ENCODE measurements at places on chromosomes 13 and 19. TPM values are rescaled to one million over a fixed set of nuclear protein-coding genes. Genes with fewer than 3 reads are reported as not detected.

Gene C1QTNF9
- total RNA-seq, result 0.83 TPM

Gene KIR3DL1
- total RNA-seq, result not detected

- H3K4me3 ChIP-seq, result no peak overlapping the region
- H3K27ac ChIP-seq, result no peak overlapping the region
- no peaks in the 10 kb centered on the region for H3K4me1 ChIP-seq
- no peaks in the 10 kb centered on the region for H3K36me3 ChIP-seq
- peaks cover 18% of the 10 kb centered on the region for H3K27me3 ChIP-seq
These were observed 34.2 kb downstream of the GPR42 start for GRCh38 chr19:35404879-35405622.

Gene FAM216B
- not detected for total RNA-seq

- H3K36me3 ChIP-seq, result peaks cover 18% of the 10 kb centered on the region
- H3K4me1 ChIP-seq, result no peaks in the 10 kb centered on the region
- H3K4me3 ChIP-seq, result no peak overlapping the region
- no peak overlapping the region for H3K27ac ChIP-seq
These were observed 22.3 kb downstream of the SHC2 start for GRCh38 chr19:438416-438958.

Gene KCNK6
- total RNA-seq, result 5.5 TPM

DNA sequence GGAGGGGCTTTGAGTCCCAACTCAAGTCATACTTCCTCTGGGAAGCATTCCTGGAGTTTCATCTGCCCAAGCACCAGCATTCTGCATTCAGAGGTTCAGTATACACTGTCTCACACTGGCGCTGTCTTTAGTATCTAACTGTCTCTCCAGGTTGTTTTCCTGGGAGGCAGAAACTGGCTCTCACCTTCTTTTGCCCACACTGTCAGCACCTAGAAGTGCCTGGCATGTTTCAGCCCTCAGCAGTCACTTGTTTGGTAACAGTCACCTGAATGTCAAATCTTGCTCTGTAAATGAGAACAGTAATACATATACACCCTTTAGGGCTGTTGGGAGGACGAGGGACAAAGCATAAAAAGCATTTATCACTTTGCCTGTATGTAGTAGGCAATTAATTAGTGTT is 339.6 kb downstream of the UQCRFS1 start:
- no peak for DNase-seq
- no peaks in the 10 kb centered on the region for H3K36me3 ChIP-seq
- no peak overlapping the region for H3K27ac ChIP-seq
- H3K4me3 ChIP-seq, result no peak overlapping the region
- H3K27me3 ChIP-seq, result peaks cover 38% of the 10 kb centered on the region

DNA sequence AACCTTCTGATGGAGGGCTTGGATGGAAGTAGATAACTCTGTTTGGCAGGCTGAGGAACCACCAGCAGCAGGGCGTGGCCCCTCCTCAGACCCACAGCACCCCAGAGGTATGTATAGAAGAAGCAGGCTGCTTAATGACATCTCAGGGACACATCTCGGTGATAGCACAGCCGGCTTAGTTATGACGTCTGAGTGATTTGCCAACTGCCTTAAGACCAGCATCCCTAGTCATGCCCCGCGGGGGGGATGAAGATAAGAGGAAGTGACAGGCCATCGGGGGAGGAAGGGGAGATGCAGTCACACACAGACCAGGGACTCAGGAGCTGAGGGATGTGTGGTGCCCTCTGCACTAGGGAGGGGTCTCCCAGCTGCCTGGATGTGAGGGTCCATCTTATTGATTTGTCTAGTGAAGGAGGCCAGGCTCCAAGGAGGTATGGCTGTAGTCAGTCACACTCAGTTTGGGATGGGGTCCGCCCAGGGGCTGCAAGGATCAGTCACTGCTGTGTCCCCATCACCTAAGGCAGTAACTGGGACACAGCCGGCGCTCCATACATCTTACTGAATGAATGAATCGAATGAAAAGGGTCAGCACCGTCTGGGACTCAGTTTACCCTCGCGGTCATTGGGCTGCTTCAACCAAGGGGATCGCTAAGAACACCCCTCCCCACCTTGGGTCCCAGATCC is 19.2 kb upstream of the ERCC1 start:
- no peaks in the 10 kb centered on the region for H3K36me3 ChIP-seq
- DNase-seq, result no peak
- no peaks in the 10 kb centered on the region for H3K27me3 ChIP-seq
- H3K4me1 ChIP-seq, result peaks cover 50% of the 10 kb centered on the region
- H3K27ac ChIP-seq, result peak overlapping the region; percentile 96

DNA sequence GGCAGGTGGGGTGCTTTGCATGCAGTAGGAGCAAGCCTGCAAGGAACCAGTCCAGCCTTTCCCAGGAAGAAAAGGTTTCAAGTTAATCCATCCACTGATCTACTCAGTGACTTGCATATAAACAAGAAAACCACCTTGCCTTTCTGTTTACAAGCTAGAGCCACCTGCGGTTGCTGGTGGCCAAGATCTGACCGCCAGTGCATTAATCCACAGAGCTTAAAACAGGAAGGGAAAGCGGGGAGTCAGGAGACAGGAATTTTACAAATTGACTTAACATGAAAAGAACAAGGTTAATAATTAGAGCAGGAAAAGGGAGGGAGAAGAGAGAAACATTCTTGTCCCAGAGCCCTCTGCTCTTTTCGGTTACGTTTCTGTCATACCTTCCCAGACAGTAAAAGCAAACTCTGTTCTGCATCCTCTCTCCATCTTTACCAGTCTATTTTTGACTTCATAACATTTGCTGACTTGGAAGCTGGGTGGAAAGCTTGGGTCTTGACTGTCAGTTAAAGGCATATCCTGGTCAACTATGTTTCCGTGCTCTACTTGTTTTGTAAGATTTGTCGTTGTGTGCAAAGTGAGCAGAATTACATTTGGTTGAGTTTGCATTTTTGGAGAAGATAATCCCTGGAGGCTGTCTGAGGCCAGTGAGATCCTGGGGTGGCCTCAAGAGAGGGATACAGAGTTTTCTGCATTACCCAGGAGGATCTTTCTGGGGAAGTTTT is 760.6 kb downstream of the EFNB2 start:
- peaks cover 9% of the 10 kb centered on the region for H3K4me1 ChIP-seq
- H3K4me3 ChIP-seq, result no peak overlapping the region
- no peaks in the 10 kb centered on the region for H3K36me3 ChIP-seq
- H3K27ac ChIP-seq, result no peak overlapping the region

DNA sequence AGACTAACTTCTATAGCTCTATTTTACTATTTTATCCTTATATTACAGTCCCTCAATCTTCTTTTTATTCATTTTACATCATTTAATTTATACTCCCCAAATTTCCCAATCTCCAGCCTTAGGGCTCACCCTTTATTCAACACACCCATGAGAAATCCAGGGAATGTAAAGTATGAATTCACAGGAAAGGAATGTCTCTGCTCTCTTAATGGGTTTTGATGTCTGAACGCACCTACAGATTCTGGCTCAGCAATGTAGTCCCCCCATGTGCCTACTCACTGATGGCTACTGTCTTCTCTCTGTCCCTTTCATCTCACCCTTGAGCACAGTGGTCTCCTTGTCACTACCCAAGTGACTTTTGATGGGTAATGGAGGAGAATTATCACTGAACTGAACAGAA is 32.8 kb downstream of the TNFSF13B start:
- no peak overlapping the region for H3K4me3 ChIP-seq
- H3K36me3 ChIP-seq, result no peaks in the 10 kb centered on the region
- H3K4me1 ChIP-seq, result no peaks in the 10 kb centered on the region
- no peak for DNase-seq
- no peaks in the 10 kb centered on the region for H3K27me3 ChIP-seq

GRCh38 chr13:76123548-76123947 is 487.4 kb downstream of the LMO7 start:
- H3K27me3 ChIP-seq, result no peaks in the 10 kb centered on the region
- no peak for DNase-seq
- H3K27ac ChIP-seq, result no peak overlapping the region
- no peaks in the 10 kb centered on the region for H3K36me3 ChIP-seq

Gene SGCG
- 0.42 TPM for total RNA-seq

Gene RNF225
- total RNA-seq, result not detected

DNA sequence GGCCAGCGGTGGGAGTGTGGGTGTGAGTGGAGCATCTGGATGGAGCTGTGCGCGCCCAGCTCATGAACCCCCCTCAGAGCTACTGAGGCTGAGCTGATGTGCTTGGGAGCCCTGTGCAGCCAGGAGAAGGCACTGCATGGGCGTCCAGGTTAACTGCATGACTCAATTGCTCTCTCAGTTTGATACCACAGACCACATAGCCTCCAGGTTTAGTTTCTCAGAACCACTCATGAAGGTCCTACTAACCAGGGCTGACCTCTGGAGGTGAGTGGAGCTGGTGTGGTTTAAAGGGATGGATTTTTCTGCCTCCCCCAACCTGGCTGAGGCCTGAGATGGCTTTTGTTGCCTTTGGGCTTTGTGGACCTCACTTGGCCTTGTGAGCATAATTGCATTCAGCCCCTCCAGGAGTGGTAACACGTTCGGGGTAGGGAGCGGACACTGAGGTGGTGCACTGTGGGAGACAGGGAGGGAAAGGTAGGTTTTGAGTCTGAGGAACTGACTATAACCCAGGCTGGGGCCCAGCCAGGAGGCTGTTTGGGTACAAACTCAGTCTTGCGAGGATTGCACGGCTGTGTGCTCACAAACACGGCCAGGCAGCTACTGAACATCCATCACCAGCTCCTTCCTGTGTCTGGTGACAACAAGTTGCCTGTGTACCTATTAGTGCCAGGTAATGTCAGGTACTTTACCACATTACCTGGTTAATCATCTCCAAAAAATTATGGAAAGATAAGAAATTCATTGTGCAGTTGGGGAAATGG is 97.5 kb downstream of the RGCC start:
- H3K4me3 ChIP-seq, result no peak overlapping the region
- no peak overlapping the region for H3K27ac ChIP-seq
- H3K36me3 ChIP-seq, result no peaks in the 10 kb centered on the region
- no peaks in the 10 kb centered on the region for H3K4me1 ChIP-seq
- no peaks in the 10 kb centered on the region for H3K27me3 ChIP-seq

Gene ZNF491
- total RNA-seq, result 4.5 TPM

DNA sequence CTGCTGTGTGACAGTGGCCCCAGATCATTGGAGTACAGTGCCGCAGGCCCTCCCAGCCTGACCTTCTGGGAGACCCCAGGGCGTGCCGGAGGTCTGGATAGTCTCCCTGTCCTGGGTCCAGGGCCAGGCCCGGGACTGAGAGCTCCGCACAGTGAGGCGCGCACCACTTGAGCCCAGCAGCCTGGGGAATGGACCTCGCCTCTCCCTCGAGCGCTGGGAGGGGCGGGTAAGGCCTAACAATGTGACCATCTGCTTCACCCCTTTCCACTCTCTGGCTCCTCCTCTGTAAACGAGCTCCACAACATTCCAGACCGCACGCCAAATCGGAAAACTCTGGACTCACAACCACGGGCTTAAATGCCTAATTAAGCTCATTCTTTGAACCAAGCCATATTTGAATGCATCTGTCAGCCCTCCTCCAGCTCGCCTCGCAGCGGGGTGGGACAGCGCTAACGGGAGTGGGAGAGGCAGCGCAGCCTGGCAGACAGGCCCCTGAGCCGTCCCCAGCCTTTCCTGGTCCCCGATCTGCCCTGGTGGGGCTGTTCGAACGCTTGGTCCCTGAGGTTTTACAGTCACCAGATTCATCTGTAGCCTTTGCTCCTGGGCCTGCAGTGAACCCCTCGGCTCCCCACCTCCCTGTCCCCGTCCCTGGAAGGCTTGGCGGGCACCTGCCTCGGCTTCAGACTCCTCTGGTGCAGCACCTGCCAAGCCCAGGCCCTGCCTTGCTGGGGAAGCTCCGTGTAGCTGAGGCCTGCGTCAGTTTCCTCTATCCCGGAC is 120.7 kb upstream of the VSTM2B start:
- H3K36me3 ChIP-seq, result no peaks in the 10 kb centered on the region
- DNase-seq, result no peak

DNA sequence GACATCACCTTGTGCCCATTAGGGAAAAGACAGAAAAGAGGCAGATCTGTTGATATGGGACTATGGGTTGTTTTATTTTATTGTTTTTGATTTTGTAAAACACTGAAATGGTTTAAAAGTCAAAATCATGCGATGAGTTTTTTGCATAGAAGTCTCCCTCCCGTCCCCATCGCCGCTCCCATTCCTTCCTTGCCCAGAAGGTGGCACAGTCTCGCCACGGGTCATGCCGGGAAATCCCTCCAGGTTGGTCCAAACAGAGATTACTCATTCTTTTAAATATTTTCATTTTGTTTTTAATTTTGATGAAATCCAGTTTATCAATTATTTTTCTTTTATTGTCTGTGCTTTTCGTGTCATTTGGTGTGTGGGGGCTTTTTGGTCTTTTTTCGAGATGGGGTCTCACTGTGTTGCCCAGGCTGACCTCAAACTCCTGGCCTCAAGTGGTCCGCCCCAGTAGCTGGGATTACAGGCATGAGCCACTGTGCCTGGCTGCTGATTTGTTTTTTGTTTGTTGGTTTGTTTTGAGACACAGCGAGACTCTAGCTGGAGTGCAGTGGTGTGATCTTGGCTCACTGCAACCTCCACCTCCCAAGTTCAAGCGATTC is 9.2 kb downstream of the PGPEP1 start:
- H3K4me1 ChIP-seq, result no peaks in the 10 kb centered on the region
- H3K27me3 ChIP-seq, result no peaks in the 10 kb centered on the region
- no peak overlapping the region for H3K27ac ChIP-seq
- peaks cover 49% of the 10 kb centered on the region for H3K36me3 ChIP-seq
- H3K4me3 ChIP-seq, result no peak overlapping the region

Gene CACNG8
- total RNA-seq, result not detected

Gene DNAJC15
- total RNA-seq, result 13.3 TPM

Gene DCT
- 0.17 TPM for total RNA-seq

GRCh38 chr19:50053119-50053518 is 27.3 kb downstream of the ZNF473 start:
- DNase-seq, result no peak
- H3K36me3 ChIP-seq, result peaks cover 4% of the 10 kb centered on the region
- H3K4me1 ChIP-seq, result peaks cover 18% of the 10 kb centered on the region
- no peak overlapping the region for H3K27ac ChIP-seq
- no peaks in the 10 kb centered on the region for H3K27me3 ChIP-seq

Gene SIAH3
- not detected for total RNA-seq

Measured in esophagus muscularis mucosa (tissue), 4 donors.